ENCODE measurements at places on chromosomes 2 and 18.
A peak's percentile ranks its signal among the peaks of the same experiment; 100 is the strongest.

DNA sequence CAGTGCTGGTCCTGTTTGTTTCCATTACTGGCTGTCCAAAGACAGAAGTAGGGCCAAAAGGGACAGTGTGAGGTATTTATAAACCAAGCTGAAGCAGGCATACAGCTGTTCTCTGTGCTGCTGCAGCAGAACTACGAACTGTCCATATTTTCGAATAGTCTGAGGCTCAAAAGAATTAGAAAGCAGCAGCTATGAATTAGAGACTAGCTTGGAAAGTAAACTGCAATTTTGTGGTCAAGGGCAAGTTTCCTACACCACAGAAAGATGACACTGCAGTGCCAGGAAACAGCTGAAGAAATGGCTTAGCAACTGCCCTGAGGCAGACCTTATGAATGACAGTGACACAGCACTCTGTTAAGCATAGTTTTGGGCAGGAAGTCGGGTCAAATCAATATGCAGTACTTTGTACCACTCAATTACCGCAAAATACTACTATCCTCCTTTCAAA lies 125.3 kb downstream of the TMEM131 start:
- DNase-seq, result no peak

DNA sequence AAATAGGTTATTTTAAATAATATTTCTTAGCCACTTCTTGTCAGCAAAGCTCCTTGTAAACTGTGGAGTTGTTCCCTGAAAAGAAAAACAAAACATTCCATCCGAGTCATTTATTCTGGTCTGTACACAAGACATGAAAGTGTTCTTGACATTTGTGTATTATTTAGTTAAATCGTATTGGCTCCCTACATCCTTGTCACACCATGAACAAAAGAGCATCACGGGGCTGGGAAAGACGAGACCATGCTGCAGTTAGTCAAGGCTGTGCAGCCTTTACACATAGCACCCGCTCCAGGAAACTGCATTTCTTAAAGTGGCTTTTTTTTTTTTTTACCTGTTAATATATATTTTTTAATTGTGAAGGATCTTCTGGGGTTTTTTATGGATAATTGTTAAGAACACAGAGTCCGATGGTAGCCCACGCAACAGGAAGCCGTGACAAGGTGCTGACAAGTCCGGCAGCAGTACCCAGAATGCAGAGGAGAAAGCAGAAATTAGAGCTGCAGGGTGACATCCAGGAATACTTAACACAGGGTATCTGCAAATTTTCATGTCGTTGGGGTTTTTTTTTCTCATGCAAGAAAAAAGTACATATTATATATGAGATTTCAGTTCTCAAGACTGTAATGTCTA lies 588.4 kb downstream of the ARHGAP15 start:
- no peak for DNase-seq

GRCh38 chr2:43018179-43019024 lies 208.0 kb downstream of the ZFP36L2 start:
- no peak for DNase-seq

- no peak for DNase-seq
These were observed 1434.4 kb downstream of the LRP1B start for GRCh38 chr2:140696449-140696848.

- no peak for DNase-seq
These were observed 44.4 kb downstream of the RPIA start for GRCh38 chr2:88735853-88736252.

DNA sequence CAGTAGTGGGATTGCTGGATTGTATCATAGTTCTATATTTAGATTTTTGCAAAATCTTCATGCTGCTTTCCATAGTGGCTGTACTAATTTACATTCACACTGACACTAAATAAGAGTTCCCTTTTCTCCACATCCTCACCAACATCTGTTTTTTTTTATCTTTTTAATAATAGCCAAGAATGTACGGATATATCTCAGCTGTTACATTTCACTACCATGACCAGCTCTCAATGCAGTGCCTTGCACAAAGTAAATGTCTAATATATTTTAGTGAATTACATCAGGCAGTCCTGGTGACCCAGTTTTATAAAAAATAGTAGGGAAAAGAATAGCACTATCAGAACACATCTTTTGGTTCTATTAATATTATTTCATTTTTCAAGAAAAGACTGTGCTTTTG lies 161.8 kb downstream of the LNPK start:
- no peak for DNase-seq

- DNase-seq, result no peak
These were observed 39.4 kb upstream of the WIPF1 start for GRCh38 chr2:174636987-174637386.

GRCh38 chr2:120299561-120299960 lies 46.4 kb upstream of the INHBB start:
- no peak for DNase-seq

DNA sequence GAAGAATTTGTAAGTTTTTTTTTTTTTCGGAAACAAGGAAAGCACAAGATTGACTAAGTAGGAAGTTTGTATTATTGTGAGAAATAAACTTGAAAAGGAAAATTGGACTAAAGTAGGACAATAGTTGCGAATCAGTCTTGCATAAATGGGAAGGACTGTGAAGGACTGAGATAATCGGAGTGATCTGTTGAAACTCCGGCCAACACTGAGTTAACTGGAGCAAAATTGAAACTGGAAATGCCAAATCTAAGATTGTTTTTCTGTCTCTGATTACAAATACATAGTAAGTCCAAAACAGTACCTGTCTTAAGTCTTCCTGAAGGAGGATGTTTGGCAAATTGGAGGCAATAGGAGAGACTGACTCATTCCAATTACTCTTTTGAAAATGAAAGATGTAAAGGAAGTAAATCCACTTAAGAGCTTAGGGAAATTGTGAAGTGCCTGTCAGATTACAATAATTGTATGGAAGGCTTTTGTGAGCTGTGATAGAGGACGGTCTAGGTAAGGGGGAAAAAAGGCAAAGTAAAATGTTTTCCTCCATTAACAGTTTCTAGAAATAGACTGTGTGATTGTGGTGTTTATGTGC lies 204.9 kb upstream of the CYRIA start:
- no peak for DNase-seq

GRCh38 chr2:211671977-211672376 lies 866.6 kb downstream of the ERBB4 start:
- no peak for DNase-seq

DNA sequence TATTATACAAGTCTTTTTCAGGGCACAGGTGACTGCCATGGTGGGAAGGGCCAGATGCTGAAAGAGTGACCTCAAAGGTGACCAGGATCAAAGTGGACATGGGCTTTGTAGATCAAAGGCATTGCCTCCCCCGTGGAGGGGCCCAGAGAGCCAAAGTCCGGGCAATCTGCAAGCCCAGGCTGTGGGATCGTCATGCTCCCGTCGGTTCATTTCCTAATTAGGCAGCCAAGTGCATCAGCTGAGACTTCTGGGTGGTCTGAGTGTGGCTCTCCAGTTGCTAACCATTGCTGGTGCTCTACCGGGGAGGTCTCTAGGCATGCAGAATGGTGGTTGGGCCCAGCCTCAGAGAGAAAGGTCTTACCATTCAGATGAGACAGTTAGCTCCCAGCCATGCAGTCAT lies 61.6 kb downstream of the TRIB2 start:
- no peak for DNase-seq

DNA sequence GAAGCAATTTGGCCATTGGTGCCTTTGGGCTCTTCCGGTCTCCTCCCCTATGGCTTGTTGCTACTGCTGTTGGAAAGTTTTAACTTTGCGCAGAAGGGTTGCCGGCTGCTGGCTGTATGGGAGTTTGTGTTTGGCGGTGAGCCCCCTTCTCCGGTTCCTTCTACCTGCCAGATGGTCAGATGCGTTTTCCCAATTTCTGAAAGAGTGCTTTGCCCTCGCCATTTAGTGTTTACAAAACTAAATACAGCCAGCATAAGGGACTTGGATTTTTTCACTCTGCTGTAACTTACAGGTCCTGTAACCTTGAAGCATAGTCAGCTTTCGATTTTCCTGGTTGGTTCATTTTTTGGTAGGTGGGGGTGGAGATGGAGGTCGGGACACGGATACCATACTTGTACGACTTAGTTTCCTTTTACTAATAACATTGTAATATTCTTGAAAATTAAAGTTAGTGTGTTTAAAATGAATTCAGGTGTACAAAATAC lies 604 bp downstream of the COQ10B start:
- DNase-seq, result no peak

GRCh38 chr2:7004636-7005035 lies 87.4 kb downstream of the RNF144A start:
- no peak for DNase-seq

GRCh38 chr2:157444641-157445040 lies 752 bp upstream of the CYTIP start:
- no peak for DNase-seq

GRCh38 chr2:122391726-122392125 lies 636.3 kb downstream of the TSN start:
- DNase-seq, result no peak

DNA sequence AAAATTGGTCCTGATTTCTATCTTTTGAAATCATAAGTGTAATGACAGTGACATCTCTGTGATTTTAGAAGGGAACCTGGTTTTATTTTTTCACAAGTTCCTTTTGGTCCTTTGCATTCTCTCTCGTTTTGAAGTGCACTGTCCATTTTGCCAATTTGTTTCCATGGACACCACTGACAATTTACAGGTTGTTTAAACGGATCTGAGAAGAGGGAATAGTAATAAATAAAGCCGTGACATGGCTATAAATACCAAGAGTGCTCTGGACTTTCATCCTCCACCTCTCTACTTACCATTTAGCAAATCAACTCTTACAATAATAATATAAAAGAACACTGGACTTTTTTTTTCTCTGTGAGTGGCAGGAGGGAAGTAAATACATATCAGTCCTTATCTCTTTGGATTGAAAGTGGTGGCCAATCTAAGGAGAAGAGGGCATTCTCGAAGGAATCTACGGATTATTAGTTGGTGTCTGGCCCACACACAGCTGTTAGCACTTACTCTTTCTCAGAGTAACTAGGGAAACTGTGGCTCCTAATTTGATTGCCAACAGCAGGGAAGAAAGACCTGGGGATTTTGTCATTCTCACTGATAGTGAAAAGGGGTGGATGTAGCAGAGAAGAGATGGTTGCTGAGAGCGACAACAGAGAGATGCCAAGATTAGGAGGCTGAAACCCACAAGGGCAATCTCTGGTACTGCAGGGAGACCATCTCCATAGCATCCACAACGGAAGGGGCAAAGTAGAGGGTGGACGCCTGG lies 108.7 kb upstream of the FSHR start:
- DNase-seq, result no peak

- DNase-seq, result no peak
These were observed 85.4 kb upstream of the CABLES1 start for GRCh38 chr18:23049698-23050373.

DNA sequence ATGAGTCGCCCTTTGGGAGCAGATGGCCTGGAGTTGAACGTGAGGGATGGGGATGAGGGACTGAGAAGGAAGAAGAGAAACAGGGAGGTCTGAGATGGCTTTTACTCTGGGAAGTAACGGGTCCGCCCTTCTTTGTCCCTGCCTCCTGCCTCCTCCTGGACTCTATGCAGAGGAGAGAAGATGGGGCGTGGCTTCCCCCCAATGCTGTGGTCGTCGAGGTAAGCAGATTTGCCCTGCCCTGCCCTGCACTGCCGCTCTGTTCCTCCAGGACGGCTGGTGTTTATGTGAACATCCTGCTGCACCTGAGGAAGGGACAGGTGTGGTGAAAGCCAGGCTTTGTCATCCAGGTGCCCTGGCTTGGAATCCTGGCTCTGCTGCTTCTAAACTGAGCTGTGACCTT lies 13.5 kb upstream of the NTSR2 start:
- no peak for DNase-seq

GRCh38 chr18:48162956-48163737 lies 232.7 kb upstream of the SMAD2 start:
- DNase-seq, result no peak

- peak; percentile 23 for DNase-seq
These were observed 97.8 kb downstream of the B3GNT2 start for GRCh38 chr2:62293490-62294271.

DNA sequence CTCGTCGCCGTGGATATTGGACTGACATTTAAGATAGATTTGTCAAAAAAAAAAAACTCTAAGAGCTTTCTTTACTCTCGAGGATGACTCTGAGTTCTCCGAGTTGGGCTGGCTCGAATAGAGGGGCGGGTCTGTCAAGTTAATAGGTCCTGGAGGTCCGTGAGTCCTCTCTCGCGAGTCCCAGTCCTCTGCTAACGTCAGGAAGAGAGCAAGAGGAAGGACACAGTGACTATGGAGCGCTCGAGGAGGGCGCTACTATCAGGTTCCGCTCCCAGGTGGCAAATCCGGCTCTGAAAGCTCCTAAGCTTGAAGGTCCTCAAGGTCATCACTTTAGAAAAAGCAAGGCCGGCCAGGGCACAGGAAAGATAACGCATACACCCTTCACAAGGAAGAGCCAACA lies 404 bp upstream of the AKAIN1 start:
- no peak for DNase-seq

DNA sequence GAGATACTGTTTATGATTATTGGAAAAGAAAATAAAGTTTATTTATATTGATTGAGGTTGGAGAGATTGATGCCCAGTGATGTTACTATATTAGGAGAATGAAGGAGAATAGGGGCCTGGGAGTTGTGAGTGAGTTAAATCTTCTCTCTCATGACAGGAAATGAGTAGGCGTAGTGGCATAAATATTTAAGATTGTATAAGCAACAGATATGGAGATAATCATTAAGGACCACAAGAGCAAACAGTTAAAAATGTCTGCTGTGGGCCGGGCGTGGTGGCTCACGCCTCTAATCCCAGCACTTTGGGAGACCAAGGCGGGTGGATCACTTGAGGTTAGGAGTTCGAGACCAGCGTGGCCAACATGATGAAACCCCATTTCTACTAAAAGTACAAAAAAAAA lies 62.7 kb downstream of the PTRHD1 start:
- DNase-seq, result no peak

DNA sequence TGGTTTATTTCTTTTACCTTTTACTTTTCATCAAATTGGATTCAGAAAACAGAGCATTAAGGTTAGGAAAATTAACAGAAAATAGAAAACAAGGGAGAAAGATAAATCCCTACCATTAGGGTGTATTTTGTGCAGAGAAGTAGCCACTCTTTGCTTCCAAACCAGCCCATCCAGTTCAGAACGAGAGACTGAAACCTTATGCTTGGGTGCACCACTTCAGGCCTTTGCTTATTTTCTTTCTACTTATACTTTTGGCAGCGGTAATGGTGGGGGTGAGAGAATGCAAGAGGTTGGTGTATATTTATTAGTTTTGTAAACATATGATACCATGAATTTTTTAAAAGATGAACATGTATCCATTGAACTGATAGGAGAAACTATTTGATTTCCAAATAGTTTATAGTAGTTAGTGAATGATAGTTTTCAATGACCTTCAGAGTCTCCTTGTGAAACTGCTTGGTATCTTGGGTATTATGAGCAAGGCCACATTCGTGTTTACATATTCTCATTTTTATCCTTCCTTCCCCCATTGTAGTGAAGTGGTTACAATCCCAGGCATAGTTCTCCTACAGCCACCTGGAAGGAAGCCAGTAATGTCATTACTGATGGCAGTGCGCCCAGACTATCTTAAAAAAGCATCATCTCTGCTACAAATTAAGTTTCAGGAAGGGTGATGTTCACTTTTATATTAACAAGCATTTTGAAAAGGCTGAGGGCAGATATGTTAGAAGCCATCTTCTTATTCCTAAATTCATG lies 60.8 kb downstream of the MFSD6 start:
- peak; percentile 88 for DNase-seq

- no peak for DNase-seq
These were observed 7.4 kb downstream of the THNSL2 start for GRCh38 chr2:88177556-88177955.

- DNase-seq, result no peak
These were observed 307.2 kb downstream of the MYCN start for GRCh38 chr2:16247326-16248122.

- DNase-seq, result no peak
These were observed 151.3 kb downstream of the NR4A2 start for GRCh38 chr2:156181208-156181607.

Measured in NCI-H774 (cell line).